Activated T-helper 1 cell treated with anti-CD3 and anti-CD28 coated beads, Interleukin-12 subunit alpha, Interleukin-12 subunit beta, Interleukin-2, Interleukin-4 antibody, amounts not matched to agents 30 ng/mL and 10 ng/mL and 1 ng/mL, durations not matched to agents 14 hours and 24 hours and 36 hours (primary cell): ENCODE measurements at places on chromosomes 4 and X. TPM values are rescaled to one million over a fixed set of nuclear protein-coding genes. Genes with fewer than 3 reads are reported as not detected.

- no peak overlapping the region for H3K27ac ChIP-seq
- no peaks in the 10 kb centered on the region for H3K36me3 ChIP-seq
- H3K4me3 ChIP-seq, result no peak overlapping the region
- peaks cover 2% of the 10 kb centered on the region for H3K27me3 ChIP-seq
These were observed 61.8 kb downstream of the C4orf50 start for GRCh38 chr4:5956285-5957021.

DNA sequence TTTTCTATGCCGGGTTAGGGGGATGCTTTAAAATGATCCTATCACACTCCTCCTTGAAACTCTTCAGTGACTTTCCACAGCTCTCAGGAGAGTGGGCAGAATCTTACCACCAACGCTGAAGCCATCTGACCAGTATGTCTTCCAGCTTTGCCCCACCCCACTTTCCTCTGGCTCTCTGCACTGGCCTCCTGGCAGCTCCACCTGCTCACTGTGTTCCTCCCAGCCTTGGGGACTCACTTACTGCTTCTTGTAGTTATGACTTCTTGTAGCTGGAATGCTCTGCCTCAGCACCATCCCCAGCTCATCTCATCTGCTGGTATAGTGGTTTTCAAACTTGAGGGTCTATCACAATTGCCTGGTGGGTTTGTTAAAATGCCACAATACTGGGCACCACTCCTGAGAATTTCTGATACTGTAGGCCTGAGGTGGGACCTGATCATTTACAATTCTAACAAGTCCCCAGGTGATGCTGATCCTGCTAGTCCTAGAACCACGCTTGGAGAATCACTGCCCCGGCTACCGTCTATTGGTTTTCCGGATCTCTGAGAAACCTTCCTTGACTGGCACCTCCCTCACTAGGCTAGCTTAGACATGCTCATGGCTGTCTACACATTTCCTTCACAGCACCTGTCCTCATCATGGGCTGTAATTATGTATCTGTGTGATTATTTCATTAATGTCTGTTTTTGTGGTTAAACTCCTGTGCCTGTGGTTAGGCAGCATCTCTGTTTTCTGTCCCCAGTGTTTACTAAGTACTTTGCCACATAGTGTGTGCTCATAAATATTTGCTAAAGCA lies 152.2 kb downstream of the MGST2 start:
- no peak for DNase-seq
- no peaks in the 10 kb centered on the region for H3K36me3 ChIP-seq
- no peaks in the 10 kb centered on the region for H3K27me3 ChIP-seq
- peaks cover 6% of the 10 kb centered on the region for H3K4me1 ChIP-seq
- H3K4me3 ChIP-seq, result no peak overlapping the region
- H3K27ac ChIP-seq, result no peak overlapping the region

The KCNIP4 gene
- total RNA-seq, result not detected in 2 replicates

The ZFYVE28 gene
- 4.6 and 5.1 TPM in 2 replicates for total RNA-seq
